HS-27A (cell line): ENCODE measurements at places on chromosomes 7 and 10.

DNA sequence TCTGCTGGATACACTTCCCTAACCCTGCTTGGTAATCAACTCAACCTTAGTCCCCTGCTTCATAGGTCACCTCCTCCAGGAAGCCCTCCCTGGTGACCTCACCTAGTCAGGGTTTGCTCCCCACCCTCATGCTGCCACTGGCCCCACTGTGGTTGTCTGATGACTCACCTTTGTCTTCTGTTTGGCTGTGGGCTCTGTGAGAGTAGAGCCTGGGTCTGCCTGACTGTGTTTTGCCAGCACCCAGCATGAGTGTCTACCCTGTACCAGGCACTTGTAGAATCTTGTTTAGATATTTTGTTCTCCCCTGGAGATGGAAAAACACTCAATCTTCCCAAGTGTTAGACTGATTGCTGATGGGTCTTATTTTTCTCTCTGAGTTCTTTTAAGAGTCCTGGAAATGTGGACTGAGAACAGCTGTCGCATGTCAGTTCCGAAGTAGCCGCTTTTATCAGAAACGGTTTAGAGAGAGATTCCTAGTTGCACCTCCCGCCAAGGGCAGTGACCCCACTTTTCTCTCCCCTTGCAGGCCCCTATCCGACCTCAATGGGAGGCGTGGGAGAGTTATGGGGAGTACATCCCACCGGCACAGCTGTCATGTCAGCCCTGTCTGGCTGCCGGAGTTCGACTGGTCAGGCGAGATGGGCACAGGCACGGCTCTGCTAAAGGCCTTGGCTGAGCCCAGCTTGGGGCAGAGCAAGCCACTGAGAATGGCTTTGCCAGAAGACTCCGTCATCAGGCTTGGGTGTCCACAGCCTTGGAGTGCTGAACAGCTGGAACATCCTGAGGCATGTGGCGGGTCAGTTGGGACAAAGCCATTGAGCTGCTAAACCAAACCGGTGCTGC lies 134.3 kb downstream of the GRK5 start:
- no peak for DNase-seq

- no peak for DNase-seq
Observed at GRCh38 chr7:91346426-91346825, 82.2 kb downstream of the FZD1 start.

DNA sequence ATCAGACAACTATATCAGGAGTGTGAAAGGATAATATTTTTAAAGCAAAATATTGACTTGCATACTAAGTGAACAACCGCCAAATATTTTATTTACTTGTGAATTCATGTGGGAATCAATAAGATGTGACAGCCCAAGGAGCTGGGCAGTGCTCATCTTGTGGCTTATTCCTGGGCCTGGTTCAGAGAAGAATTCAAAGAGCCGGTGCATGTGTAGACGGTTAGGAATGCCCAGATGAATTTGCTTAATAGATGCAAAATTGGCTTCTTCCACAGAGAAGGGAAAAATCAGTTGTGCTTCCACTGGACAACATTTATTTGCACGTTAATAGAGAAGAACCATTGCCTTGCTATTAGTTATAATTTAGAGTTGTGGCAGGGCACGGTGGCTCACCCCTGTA lies 4.4 kb downstream of the MYL7 start:
- DNase-seq = no peak

DNA sequence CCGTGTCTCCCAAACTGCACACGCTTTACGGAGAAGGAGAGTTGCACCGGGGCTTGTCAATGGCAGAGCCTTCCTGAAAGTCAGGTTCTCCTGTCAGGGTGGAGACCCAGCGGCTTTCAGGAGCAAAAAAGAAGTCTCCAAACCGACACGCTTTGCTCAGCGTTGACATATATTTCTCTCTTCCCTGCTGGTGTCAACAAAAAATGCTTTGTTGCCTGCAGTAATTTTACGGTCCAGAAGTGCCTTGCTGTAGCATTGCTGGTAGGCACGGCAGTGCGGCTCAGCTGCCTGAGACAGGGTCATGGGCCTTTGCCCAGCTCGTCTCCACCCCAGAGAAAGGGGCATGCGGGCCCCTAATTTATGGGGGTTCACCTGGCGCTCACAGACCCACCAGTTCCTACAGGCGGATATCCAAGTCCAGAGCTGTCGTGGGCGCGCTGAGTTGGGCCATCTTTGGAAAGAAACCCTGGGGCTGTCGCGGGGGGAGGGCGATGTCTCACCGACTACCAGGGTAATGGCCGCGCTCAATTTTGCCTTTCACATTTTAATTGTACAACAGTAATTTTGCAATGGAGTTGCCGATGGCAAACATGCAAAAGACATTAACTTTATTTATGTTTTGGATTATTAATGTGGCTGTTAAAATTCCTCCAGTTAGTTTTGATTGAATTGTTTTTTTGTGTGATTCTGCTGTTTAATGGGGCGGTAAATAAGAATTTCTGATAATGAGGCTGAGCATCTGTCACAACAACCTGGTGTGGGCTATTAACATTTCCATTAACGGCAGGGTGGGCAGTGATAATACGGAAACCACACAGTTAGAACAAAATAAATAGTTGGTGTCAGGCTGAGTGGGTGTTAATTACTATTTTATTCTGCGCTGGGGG lies 478.2 kb upstream of the FOXK1 start:
- DNase-seq = no peak

DNA sequence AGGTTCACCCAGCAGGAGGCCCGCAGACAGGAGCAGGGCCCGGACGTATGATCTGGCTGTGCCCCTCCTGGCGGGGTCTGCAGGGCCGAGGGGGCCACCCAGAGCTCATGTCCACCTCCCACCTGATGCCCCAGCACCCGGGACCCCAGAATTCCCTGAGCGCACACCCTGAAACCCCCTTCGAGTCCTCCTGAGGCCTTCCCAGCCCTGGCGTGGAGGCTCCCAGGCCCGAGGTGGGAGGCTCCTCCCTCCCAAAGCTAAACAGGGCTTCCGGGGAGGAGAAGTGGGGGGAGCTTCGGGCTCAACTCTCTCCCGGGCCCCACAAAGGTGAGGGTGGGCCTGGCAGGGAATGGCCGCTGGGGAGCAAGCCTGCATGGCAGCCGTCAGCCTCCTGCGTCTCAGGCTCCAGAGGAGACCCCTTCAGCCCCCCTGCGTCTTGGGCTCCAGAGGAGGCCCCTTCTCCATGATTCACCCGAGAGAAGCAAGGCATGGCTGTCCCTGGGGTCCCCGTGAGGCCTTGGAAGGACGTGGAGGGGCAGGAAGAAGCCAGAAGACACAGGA lies 30.2 kb downstream of the MICALL2 start:
- no peak for DNase-seq

GRCh38 chr10:52578871-52579405 lies 193.6 kb downstream of the MBL2 start:
- DNase-seq = peak; percentile 26

DNA sequence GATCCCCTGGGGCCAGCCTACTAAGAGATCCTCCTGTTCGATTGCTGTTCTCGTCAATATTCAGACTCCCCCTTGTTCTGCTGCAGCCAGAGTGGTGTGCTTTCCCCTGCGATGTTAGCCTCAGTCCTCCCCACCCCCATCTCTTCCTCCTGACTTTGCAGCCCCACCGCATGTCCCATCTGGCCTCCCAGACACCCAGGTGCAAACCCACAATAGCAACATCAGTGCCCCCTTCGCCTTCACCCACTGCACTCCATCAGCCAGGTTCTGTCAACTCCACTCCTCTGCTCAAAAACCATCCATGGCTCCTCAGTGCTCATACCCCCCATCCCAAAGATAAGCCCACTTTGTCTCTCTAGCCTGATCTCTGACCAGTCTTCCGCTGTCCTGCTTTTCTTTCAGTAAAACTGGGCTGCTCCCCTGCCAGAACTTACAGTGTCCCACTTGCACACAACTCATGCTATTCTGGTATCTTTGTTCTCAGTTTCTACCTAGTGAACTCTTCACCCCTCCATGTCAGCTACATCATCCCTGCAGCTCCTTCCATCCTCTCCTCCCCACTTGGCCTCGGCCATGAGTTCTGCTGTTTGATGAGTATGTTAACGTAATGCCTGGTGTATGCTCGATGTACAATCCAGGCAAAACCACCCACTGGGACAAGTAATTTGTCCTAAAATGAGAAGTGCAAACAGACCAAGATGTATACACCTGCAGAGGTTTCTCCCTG lies 26.6 kb downstream of the COL13A1 start:
- DNase-seq = no peak

DNA sequence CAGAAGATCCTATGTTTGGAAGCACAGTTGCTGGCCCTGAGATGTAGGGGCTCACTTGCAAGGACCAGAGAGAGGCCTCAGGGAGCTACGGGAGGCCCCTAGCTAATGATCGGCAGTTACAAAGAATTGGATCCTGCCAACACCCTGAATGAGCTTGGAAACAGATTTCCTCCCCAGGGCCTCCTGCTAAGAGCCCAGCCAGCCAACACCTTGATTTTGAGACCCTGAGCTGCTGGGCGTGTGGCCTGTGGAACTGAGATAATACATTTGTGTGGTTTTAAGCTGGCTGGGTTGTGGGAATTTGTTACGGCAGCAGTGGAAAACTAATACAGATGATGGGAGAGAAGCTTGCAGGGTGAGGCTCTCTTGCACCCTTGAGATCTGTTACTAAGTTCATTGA lies 3.9 kb downstream of the DOCK1 start:
- DNase-seq = no peak

DNA sequence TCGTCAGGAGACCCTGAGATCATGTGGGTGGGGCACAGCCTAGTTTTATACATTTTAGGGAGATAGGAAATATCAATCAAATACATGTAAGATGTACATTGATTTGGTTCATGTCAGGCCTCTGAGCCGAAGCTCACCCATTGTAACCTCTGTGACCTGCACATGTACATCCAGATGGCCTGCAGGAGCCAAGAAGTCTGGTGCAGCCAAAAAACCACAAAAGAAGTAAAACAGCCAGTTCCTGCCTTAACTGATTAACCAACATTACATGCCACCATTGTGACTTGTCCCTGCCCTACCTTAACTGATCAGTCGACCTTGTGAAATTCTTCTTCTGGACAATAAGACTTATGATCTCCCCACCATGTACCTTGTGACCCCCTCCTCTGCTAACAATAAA lies 16.0 kb upstream of the LRRC61 start:
- no peak for DNase-seq

DNA sequence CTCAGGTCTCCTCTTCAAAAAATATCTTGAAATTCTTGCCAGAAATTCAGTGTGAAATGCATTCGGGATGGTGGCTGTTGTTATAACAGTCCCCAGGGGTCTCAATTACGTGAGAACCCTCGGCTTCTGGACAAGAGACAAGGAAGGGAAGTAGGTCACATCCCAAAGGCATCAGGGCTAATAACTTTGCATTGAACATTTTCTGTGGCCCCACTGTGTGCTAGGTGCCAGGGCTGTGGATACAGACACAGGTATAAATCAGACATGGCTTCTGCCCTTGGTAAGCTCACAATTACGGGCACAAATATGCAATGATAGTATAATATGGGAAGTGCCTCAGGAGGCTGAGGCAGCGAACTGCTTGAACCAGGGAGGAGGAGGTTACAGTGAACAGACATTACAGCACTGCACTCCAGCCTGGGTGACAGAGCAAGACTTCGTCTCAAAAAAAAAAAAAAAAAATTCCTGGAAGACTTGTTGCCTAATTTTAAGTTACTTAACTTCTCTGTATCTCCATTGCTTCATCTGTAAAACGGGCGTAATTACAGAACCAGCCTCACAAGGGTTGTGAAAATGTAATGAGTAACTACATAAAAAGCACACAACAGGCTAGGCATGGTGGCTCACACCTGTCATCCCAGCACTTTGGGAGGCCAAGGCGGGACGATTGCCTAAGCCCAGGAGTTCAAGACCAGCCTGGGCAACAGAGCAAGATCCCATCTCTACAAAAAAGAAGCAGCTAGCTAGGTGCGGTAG lies 2.5 kb upstream of the RHBDD2 start:
- DNase-seq = no peak

GRCh38 chr7:83872501-83872900 lies 223.6 kb upstream of the SEMA3E start:
- DNase-seq = no peak

DNA sequence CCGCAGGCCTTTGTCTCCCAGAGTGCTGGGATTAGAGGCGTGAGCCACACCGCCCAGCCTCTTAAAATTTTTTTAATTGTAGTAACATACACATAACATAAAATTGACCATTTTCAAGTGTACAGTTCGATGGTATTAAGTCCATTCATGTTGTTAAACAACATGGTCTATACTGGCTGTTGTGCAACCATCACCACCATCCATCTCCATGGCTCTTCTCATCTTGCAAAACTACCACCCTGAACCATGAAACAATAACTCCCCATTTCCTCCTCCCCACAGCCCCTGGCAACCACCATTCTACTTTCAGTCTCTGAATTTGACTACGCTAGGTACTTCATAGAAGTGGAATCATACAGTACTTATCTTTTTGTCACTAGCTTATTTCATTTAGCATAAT lies 7.9 kb upstream of the ZFYVE27 start:
- DNase-seq = no peak
